ENCODE measurements at places on chromosomes 1 and 21.
A peak's percentile ranks its signal among the peaks of the same experiment; 100 is the strongest.

DNA sequence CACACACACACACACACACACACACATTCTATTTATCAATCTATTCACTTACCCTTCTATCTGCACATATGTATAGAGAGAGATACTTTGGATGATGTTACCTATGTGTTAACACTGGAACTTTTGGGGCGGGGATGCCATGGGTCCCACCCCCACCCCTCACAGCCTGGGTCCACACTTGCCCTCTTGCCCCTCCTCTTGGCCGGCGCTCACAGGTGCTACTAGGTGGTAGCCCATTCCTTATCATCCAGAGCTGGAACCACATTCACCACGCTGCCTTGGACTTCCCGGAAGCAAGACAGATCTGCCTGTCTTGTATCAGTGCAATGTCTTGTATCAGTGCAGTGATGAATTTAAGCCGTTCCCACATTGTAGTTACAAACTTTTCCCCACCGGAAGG, 85.1 kb downstream of the LBR start:
- DNase-seq, result no peak

GRCh38 chr1:3168678-3169077, 99.7 kb downstream of the PRDM16 start:
- DNase-seq, result no peak

DNA sequence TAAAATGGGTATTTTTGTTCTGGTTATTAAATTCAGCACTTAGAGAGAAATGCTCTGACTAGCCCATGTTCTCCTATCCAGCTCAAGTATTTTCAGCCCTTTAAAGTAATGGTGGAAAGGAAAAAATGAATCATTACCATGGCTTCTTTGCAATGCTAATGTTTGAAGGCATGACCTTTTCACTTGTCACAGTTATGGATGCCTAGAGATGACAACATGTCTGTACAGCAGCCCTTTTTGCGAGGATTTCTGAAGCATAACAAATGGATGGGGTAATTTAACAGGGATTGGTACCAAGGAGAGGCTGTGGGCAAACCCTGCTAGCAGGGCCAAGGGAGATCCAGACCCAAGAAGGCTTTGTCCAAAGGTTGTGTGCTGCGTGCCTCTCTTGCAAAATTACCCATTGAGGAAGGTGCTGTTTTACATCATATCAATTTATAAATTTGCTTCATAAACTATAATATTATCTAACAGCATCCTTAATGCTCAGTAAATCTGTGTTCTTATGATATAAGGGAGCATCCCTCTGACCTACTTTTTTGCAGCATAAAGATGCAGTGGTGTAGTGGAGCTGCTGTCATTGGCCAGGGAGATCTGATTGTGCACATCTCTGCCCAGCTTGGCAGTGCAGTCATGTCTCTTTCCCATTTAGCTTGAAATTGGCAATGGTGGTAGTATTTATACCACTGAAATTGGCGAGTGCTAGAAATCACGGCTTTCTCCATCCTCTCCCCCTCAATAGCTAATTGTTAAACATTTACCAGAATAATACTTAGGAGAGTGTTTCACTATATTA, 327.1 kb downstream of the PCP4 start:
- DNase-seq, result no peak

GRCh38 chr1:22572818-22573217, 9.5 kb downstream of the EPHA8 start:
- DNase-seq, result no peak

DNA sequence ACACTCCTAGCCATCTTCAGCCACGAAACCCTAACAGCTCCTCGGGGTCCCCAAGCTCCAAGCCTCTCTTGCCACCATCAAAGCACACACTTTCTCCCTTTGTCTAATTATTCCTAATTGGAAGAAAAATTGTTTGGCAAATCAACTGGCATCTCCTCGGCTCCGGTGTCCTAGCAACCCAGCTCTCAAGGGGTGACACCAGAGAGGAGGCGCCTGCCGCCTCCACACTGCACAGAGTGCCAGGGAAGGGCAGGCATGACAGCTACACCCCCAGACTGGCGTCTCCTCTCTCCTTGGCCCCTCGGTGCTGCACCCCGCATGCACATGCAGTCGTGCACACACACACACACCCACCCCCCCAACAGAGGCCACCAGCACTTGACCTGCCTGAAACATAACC, 18.2 kb upstream of the GJB5 start:
- no peak for DNase-seq

GRCh38 chr1:150183061-150183460, 33.3 kb downstream of the PLEKHO1 start:
- no peak for DNase-seq

GRCh38 chr1:51553911-51554310, 34.8 kb upstream of the EPS15 start:
- no peak for DNase-seq

- peak; percentile 78 for DNase-seq
Observed at GRCh38 chr1:181149326-181150125, 61.0 kb downstream of the IER5 start.

GRCh38 chr1:11804666-11805421, 920 bp downstream of the MTHFR start:
- DNase-seq, result no peak

- DNase-seq, result no peak
Observed at GRCh38 chr1:54859700-54860391, 27.1 kb downstream of the DHCR24 start.

GRCh38 chr1:86464819-86465218, 3.9 kb upstream of the CLCA1 start:
- DNase-seq, result no peak

GRCh38 chr1:11377001-11377583, 101.9 kb upstream of the DISP3 start:
- no peak for DNase-seq

DNA sequence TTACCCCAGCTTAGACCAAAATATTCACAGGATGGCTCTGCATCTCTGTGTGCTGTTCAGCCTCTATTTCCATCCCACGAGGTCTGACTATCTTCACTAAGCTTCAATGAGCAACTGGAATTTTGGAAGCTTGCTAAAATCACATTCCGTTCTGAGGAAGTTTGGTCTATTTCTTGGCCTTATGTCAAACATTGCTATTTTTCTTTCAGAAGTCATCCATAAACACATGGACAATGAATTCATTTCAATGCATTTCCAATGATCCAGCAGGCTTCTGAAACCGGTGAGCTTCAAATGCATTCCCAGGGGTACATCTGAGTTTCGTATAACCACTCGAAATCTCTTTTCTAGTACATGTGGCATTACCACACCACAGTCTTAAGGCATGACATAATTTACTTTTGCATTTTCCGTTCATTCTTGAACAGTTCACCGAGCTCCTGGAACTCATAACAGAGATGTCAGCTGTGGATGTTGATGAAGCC, 294.1 kb upstream of the KAZN start:
- no peak for DNase-seq

GRCh38 chr1:162023547-162024501, at the start of gene OLFML2B:
TSS of gene OLFML2B (minus strand) at chr1:162023869. CDS start at chr1:162023430, 439 bp downstream.
- no peak for DNase-seq

DNA sequence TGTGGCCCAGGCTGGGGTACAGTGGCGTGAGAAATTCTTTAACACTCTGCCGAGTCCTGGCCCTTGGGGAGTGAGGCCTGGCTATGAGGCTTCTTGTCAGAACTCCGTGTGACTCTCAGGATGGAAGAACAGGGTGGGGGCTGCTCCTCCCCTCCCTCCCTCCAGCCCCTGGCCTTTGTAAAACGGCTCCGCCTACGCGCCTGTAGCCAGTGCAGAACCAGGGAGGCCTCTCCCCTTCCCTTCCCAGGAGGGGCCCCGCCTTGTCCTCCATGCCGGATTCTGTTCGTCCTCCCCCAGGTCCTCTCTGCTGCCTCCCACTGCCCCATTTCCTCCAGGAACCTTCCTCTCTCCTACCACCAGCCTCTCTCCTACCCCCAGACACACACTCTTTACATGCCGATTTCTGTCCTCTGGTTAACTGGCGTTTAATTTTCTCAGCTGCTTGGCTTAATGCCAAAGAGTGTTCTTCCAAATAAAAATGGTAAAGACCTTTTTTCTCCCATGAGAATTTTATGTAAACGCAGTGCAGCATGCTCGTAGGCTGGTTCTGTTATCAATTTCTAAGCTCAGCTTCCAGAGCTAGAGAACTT, 21.0 kb downstream of the PDE9A start:
- DNase-seq, result no peak

DNA sequence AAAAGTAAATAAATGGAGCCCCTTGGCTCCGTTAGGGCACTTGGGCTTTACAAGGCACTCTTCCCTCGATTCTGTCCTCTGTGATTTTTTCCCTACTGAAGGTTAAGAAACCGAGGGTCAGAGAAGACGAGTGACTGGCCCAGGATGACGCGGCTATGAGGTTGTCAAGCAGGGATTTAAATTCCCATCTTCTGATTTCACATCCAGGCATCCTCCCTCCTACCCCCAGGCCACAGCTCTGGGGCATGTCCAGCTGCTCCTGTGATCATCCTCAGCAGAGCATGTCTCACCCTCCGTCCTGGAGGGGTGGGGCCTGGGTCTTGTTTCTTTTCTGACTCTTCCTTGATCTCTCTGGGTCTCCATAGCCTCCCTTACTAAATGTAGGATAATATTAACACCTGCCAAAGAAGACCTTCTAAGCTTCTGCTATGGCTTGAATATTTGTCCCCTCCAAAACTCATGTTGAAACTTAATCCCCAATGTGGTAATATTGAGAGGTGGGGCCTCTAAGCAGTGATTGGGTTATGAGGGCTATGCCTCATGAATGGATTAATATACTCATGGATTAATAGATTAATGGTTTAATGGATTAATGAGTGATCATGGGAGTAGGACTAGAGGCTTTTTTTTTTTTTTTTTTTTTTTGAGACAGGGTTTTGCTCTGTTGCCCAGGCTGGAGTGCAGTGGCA, 4.6 kb downstream of the CRYBG2 start:
- DNase-seq, result no peak

DNA sequence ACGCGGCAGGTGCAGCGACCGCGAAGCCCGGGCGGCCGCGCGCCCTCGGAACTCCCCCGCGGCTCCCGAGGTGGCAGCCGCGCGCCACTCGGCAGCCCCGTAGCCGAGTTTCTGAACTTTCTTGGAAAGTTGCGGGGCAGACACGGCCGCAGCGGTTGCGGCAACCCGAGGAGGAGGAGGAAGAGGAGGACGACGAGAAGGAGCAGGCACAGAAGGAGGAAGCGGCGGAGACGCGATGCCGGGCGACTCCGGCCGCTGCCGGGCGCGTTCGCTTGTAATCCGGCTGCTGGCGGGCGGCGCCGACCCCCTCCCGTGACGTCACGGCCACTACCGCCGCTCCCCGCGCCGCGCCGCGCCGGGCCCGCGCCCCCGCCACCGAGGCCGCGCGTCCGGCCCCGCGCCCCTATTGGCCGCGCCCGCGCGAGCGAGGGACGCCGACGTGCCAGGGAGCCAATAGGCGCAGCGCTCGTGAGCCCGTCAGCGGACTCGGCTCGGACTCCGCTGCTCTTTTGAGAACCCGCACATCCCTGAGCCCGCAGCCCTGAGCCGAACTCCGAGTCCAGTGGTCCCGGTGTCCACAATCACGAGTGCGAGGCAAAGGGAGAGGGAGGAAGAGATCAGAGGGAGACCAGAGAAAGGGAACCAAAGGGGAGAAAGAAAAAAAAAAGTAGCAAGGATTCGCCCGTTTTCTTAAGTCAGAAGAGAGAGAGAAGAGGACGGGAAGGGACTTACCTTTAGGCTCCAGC, 736 bp upstream of the BARHL2 start:
- DNase-seq, result no peak

DNA sequence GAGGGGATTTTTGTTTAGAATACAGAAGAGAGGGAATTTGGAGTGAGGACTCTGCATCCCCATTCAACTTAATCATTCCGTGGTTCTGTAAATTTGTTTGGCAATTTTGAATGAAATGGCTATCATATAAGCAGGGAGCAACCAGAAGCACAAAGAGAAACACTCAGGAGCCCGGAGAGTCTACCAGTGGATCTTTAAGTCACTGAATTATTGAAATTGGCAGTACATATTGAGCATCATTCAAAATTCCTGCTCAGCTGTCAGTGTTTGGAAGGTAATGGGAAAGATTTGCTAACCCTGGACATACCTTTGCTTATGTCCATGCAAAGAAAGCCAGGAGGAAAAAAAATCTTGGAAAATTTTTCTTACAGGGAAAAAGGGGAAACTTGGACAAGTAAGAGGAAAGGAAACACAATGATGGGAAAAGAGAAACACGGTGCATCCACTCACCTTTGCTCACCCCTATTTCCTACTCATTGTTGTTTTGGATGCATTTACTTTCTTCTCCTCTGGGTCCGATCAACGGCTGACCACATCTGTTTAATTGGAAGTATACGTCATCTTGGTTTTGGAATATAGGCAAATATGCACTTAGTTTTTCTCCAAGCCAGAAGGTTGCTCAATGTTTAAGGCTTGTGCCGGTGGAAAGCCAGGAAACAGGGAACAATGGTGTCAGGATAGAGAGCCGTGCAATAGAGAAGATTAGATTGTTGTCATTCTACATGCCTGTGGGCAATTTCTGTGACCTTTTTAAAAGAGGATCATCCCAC, 243.0 kb upstream of the LYPLAL1 start:
- DNase-seq, result no peak

DNA sequence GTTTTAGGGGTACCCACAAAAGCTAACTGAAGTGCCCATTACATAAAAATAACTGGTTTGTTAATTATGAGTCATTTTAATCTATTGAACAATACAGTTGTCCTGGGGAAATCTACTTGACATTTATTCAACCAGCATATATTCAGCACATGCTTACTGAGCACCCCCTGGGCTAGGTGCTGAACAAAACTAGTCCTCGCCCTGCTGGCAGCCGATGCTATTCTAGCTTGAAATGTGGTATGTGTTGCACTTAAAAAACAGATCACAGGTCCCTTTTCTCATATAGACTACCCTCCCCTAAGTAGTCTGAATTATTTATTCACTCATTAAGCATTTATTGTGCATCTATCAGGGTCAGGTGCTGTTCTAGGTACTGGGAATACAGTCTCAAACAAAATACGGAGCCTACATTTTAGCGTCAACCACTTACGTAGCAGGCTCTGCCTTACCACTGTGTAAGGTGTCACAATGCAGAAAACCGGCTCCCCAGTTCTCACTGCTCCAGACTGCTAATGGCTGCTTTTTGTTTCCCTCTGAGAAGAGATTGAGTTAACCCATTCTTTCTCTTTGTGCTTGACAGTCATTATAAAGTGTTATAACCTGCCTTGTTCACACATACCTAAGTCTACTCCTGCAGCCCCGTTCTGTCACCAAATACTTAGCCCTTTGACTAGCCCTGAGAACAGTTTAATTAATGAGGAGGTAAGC, 57.1 kb downstream of the ADCY10 start:
- DNase-seq, result no peak

DNA sequence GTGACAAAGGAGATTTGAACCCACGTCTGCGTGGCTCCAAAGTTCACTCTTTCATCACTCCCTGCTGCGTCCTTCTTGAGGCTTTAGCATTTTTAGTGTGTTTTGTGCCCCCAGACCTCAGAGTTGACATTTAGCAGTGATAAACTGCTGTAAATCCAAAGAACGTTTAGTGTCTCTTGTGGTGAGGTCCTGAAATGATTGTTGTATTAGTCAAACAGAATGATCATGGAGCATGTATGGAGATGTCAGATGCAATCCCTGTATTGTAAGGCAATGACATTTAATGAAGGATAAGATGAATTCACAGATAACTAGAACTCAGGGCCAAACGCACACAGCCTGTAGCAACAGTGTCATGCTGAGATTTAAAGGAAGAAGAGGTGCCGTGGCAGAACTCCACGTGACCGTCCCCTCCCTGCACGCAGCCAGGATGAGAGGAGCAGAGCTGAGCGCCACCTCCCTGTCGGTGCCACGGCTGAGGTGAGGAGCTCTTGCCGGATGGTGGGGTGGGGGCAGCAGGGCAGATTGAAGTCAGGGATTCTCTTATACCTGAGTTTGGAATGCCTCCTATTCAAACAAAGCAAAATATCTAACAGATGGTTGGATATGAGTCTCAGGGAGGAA, 30.1 kb downstream of the NTPCR start:
- DNase-seq, result no peak

Measured in CD8-positive, alpha-beta memory T cell (primary cell).